ENCODE measurements at places on chromosomes 11 and 22.

DNA sequence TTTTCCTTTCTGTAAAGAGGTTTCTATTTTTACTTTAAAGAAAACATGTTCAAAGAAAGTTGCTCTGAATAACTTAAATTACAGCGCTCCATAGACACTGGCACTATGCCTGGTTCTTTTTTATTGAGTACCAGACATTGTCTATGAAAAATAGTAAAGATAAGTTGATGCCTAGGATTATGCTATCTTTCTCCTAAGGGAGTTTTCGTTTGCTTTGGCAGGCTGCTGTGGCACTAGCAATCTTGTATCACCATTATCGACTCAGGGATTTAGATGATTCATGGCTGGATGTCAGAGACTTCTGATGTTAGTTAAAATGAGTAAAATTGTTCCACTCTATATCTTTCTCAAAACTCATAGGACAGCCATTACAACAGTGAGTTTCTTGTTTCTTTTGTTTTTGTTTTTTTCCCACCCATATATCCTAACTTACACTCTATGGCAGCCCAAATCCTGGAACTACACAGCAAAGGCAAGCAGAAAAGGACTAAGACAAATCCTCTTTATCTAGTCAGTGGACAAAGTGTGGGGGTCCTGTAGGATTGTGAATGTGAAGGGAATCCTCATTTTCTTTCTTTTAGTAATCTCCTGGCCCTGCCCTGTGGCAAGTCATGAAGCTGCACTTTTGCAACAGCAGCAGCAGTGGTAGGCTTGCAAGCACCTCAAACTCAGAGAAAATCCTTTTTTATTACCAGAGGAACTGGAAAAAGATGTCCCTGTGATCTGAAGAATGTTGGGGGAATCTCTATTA, 20.7 kb downstream of the SLN start:
- no peak for DNase-seq

DNA sequence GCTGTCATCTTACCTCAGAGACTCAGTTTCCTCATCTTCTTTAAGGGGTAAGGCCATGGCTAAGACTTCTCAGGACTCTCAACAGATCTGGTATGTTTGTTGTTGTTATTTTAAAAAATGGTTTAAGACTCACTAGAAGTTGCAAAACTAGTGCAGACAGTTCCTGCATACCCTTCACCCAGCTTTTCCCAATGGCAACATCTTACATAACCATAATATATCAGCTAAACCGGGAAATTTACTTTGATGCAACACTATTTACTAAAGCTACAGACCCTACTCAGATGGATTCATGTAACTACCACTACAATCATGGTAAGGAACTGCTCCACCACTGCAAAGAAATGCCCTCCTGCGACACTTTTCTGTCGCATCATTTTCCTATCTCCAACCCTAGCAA, 20.4 kb downstream of the LGR4 start:
- no peak for DNase-seq

GRCh38 chr11:73192272-73192671, 25.8 kb upstream of the P2RY2 start:
- no peak for DNase-seq

GRCh38 chr11:65558002-65558929, at the start of gene LTBP3:
Gene LTBP3 (minus strand): TSS chr11:65558359. CDS start chr11:65557959, 400 bp downstream.
- peak; percentile 33 for DNase-seq

DNA sequence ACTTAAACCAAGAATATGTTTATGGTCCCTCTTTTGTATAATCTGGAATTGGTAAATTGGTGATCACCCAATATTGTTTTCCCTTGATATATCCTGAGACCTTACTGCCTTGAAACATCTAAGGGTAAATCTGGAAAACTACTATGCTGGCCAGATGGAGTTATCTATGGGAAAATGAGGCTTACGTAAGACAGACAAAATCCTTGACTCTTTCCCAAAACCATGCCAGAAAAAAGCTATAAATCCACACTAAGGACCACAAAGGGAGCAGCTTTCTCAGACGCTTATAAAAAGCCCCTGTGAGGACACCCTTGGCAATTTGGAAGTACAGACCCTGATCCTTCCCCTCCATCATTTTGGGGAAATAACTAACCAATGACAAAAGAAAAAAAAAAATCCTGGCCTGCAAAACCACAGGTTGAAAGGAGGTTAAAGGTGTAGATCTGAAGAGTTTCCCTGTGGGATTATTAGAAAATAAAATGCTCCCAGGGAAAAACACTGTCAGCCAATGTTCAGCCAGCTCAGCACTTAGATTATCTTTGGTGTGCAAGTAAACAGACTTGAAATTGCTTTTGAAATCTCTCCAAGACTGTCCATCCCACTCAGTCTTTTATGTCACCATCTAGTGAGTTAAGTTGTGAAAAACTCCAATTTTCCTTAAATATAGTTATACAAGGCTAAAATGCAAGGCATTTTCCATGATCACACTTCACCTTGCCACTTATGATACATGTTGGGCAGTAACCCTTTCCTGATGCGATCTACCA, 6.6 kb upstream of the AMBRA1 start:
- DNase-seq: no peak

GRCh38 chr11:112185883-112186282, 10.6 kb downstream of the BCO2 start:
- no peak for DNase-seq

GRCh38 chr11:115939731-115940421, 435.7 kb upstream of the CADM1 start:
- no peak for DNase-seq

- DNase-seq: no peak
Observed at GRCh38 chr22:44460287-44460686, 37.7 kb downstream of the RTL6 start.

DNA sequence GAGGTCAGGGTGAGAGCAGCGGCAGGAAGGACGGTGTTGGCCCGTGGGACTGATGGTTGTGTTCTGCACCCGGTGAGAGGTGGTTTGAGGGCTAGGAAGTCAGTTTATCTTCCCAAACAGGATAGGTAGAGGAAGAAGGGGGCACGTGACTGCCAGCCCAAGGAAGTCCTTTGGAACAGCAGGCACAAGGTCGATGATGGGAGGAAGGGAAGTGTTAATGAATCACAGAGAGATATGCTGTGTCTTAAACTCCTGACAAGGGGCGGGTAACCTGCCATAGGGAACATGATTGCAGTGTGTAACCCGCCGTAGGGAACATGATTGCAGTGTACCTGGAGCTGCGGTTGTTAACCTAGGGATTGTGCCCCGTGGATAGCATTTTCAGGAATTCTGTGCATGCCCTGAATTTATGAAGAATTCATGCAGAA, 49.0 kb downstream of the PRR5L start:
- no peak for DNase-seq

GRCh38 chr11:107719557-107720302, 7.9 kb upstream of the SLN start:
- DNase-seq: no peak

GRCh38 chr22:24768537-24769374, 5.8 kb downstream of the PIWIL3 start:
- DNase-seq: no peak

Data from activated T-cell treated with anti-CD3 and anti-CD28 coated beads, Interleukin-2, amount 50 U/mL, for 4 hours (primary cell).